ENCODE measurements at places on chromosomes 5 and 9.

DNA sequence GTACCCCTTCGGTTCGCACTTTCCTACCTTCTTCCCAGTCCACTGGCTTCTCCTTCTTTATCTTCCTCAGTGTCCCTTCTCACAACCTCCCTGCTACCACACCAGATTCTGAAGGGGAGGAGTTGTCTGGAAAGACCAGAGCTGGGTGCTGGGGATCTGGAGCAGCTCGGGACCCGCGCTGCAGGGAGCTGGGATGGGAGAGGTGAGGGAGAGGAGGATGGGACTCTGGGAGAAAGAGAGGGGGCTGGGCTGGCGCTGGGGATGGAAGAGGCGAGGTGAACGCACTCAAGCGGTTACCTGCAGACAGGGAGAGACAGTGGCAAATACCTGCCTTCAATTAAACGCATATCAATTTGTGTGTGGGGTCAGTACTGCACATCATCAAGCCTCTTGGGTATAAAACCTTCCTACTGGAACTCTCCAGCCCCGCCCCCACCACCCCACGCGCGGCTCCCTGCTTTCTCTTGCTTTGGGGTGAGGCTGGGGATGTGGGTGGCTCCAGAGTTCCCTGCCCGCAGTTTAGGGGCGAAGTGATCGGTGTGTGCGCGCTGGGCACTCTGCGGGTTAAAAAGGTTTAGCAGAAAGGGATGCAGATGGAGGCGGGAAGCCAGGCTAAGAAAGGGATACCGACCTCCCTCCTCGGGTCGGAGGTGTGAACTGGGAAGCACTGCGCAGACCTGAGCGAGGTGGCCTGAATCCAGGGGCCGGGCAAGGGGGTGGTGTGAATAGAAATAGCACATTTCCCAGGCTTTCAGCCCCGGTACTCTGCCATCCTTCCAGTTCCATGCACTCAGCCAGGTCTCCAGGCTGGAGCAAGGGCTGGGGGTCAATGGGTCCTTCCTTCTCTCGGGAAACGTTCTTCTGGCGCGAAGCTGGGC lies 977 bp upstream of the PAM start:
- no peak for DNase-seq

GRCh38 chr9:35517131-35517530 lies 27.2 kb downstream of the RUSC2 start:
- no peak for DNase-seq

- DNase-seq, result no peak
These were observed 26.2 kb downstream of the SHB start for GRCh38 chr9:38042626-38043357.

GRCh38 chr5:152288917-152289595 lies 116.0 kb downstream of the NMUR2 start:
- DNase-seq, result no peak

GRCh38 chr9:93270976-93271375 lies 87.0 kb downstream of the WNK2 start:
- no peak for DNase-seq

DNA sequence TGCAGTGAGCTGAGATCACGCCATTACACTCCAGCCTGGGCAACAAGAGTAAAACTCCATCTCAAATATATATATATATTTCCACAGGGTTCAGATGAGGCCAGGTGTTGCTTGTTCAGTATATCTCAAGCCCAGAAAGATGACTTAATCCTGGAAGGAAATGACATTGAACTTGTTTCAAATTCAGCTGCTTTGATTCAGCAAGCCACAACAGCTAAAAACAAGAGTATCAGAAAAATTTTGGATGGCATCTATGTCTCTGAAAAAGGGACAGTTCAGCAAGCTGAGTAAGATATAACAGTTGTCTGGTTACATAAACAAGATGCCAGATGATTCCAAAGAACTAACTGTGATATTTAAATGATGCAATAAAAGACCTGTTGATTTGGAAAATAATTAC lies 352.0 kb downstream of the KCTD16 start:
- no peak for DNase-seq

- no peak for DNase-seq
These were observed 161.0 kb downstream of the SLC28A3 start for GRCh38 chr9:84179531-84179930.

GRCh38 chr5:138833726-138834480 lies 41.2 kb downstream of the LRRTM2 start:
- no peak for DNase-seq

DNA sequence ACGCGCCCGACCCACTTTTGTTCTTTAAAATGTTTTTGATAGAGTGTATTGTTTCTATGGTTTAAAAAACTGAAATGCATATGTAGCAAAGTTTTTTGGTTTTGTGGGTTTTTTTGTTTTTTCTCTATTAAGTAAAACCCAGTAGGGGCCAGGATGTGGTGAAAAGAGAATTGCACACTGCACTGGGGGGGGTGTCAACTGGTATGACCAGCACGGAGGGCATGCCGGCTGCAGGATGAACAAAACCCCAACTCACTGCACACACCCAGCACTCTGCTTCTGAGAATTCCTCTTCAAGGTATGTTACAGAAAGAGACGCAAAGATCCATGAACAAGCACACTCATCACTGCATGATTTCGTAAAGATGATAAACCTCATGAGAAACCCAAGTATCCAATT lies 75.0 kb downstream of the STK10 start:
- no peak for DNase-seq

DNA sequence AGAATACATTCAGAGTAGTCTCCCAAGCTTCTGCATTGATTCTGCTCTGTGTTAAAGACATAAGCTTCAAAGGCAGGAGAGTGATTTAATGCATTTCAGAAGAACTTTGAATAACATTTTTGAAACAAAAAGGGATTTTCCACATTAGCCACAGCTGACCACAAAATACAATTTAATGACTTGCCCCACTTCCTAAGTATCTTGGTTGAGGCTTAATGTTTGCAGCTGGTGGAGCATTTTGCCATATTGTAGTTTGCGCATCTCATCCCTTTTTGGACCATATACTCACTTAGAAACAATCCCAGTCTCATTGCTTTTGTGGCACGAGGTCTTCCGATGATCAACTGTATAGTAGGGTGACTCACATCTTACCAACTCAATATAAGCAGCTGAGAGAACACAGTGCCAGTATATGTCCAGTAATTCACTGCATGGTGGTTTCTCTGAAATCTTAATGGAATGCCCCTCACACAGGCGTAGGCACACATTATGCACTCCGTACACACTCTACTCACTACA lies 455.8 kb upstream of the PTGER4 start:
- no peak for DNase-seq

DNA sequence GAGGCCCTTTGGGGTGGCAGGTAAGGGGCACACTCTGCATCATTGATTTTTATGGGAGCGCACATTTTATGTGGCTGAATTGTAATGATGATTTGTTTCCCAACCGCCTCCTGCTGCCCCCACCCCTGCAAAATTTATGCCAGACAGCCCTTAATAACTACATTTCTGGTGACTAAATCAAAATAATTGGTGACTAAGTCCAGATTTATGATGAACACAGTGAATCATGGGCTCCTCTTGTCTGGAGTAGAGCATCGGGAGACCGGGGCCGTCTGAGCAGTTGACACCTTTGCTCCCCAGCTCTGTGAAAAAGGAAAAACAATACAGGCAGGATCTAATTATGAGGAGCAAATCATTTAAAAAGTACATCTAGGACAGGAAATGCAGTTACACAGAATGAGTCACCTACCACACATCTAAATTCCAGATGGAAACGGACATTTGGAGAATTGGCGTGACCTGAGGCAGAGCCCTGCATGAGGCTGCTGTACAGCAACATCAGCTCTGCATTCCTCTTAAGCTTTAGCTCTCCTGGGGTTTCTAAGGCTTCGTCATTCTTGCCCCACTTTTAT lies 58.9 kb downstream of the DOCK2 start:
- DNase-seq, result no peak

DNA sequence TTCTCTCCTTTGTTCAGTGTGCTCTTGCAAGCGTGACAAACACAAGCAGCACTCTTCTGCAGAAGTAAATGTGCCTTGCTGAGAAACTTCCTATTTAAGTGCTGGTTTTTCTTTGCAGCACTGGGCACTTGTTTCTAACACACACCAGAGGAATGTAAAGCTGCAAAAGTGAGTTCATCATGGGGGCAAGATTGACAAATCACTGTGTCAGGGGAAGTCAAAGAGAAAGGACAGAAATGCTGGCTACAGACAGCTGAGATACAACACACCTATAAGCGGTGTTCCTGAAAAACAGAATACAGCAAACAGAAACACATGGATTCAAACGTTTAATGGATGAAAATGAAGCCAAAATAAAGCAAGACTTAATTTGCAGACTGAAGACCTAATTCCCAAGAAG lies 19.6 kb downstream of the ROR2 start:
- DNase-seq, result no peak

GRCh38 chr5:1010181-1010510 lies 1.5 kb downstream of the NKD2 start:
- DNase-seq, result no peak

GRCh38 chr5:78889369-78890140 lies 95.6 kb downstream of the ARSB start:
- DNase-seq, result no peak

GRCh38 chr5:93941897-93942296 lies 200.5 kb upstream of the POU5F2 start:
- no peak for DNase-seq

GRCh38 chr9:138038244-138038671 lies 160.7 kb downstream of the CACNA1B start:
- no peak for DNase-seq

DNA sequence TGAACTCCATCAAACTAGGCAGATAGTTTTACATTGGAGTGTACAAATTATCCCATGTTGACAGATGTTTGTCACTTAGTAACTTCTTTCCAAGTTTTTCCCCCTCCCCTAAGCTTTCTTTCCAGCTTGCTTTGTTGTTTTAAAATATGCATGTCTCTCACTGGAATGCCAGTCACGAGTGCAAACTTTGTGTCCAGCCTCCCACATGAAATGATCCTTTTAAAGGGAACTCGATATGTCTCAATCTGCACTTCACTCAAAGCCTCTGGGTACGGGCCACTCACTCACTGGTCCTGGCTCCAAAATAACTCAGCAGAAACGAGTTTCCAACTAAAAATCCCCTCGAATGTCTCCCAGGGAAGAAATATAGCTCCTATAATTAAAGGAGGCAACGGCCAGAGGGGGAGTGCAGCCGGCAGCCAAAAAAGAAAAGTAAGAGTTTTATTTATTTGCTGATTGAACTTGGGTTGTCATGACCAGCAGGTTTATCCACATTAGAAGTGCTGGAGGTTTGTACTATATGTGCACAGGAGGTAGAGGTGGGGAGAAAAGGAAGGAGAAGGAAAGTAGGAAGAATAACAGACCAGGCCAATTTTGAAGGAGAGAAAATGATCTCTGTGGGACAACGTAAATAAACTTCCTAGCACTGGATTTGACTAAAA lies 17.5 kb downstream of the NR2F1 start:
- no peak for DNase-seq

DNA sequence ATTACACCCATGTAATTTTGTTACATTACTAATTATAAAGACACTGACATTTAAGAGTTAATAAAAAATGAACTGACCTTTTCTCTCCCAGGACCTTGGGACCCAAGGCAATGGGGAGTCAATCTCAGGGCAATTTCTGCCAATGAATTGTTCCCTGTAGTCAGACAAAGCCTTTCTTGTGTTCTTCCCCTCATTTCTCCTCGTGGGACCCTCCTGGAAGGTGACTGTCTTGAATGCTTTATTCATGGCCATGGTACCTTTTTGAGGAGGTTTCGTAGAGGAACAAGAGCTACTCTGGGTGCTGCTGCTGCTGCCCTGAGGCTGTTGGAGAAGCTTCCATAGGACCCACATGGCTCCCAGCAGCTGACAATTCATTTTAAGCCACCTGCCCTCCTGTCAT lies 190.3 kb downstream of the SNX18 start:
- DNase-seq, result no peak

GRCh38 chr9:92294297-92294676 lies 790 bp upstream of the IARS1 start:
- DNase-seq, result no peak

GRCh38 chr5:1040571-1040970 lies 32.0 kb downstream of the NKD2 start:
- no peak for DNase-seq

GRCh38 chr9:93304574-93305496 lies 120.9 kb downstream of the WNK2 start:
- DNase-seq, result no peak

DNA sequence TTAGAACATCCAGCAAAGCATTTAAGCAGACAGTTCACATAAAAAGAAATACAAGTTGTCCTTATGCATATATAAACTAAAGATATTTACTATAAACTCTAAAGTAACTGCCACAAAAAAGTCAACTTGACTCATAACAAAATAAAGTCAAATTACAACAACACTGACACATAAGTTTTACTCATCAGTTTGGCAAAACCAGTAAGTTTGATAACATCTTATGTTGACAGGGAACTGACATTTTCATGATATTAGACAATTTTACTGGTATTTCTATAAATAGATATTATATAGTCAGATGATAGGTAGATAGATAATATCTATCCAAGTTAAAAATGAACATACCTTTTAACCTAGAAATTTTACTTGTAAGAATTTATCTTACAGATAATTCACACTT lies 9.9 kb upstream of the TSLP start:
- no peak for DNase-seq

GRCh38 chr9:113995963-113996362 lies 82.1 kb downstream of the AMBP start:
- DNase-seq, result no peak

DNA sequence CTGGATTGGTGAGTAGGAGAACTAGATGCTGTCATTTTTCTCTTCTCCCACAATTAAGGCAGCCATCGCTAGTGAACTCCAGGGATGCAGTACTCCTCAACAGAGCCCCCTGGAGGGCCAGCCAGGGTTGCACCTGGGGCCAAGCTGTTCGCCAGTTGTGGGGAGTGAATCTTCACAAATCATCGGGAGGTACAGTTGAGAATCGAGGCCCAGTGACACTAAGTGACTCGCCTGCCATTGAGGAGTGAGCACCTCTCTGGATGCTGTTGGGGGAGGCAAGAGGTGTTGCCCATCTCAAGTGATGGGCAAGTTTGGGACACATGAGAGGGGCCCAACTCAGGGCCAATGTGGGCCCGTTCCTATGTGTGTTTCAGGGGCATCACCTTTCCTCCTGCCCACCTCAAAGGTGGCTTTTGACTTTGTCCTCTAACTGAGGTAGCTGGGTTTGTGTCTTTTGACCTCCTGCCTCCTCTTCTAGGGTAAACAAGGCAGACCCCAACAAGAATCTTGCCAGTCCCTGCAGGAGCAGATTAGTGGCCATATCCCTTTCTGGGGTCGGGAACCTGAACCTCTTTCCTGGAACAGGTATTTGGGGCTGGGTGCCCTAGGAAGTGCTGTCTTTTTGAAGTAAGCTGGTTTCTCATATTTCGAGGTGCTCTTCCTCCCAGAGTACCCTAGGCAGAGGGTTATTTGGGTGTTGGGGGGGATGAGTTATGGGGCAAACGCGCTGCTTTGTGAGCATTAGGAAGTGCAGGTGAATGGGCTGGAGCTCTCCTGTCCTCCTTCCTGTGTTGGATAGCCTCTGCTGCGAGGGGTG lies 181.2 kb downstream of the MACROH2A1 start:
- DNase-seq, result no peak
